ENCODE measurements at places on chromosomes 5 and 9.
A peak's percentile ranks its signal among the peaks of the same experiment; 100 is the strongest.

- no peak for DNase-seq
These were observed 440.8 kb downstream of the BNC2 start for GRCh38 chr9:16429671-16430070.

DNA sequence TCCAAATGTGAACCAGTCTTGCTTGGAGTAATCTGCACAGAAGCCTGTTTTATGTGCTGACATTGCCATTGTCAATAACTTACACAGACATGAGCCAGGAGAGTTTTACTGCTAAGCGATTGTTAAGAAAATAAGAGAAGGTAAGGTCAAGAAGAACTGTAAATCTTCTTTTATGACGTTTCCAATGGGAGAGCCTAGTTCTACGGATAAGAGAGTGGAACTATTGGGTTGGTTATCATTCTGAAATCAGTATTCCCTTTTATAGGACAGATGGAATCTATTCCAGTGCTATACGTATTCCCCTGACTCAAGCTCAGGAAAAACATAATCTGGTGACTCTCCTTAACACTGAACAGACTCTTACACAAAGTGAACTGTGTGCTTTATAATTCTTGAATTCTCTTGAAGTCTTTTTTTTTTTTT lies 137.9 kb upstream of the OTULINL start:
- DNase-seq: no peak

DNA sequence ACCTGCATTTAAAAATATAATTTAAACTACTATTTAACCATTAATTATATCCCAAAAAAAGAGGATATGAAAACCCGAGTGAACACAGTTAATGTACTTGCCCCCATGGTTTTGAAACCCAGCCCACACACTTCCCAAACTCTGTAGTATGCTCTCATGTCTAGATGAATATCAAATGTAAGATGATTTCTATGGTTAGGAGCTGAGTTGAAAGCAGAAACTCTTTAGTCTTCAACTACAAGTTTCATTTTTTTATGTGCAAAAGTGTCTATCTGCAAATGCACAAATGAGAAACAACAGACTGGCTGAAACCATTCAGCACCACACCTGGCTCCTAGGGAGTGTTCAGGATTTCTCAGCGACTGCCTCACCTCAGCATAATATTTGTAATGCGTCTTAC lies 183.3 kb downstream of the SEMA5A start:
- no peak for DNase-seq

DNA sequence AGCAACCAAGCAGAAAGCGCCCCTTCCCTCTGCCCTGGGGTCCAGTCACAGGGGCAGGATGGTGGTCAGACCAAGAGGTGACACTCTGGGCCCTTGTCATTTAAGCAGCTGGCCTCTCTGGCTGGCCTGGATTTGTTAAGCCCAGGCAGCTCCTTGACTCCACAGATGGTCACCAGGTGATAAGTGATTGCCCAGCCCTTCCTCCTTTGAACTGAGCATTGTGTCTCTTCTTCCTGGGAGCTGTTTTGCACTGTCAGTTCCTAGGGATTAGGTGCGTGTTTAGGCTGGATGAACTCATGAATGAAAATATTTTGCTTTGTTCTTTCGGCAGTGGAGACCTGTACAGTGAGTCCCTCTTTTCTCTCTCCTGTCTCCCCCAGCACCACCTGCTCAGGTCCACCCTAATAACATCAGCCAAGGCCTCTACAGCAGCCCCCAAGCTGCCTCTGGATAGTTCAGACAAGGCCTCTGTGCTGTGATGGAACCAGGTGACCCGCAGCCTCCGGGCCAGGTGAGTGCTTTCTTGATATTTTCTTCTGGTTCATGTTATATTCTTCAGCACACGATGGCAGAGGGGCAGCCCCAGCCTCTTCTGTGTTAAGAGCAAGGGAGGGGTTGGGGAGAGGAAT lies 139.7 kb upstream of the PITX1 start:
- no peak for DNase-seq

DNA sequence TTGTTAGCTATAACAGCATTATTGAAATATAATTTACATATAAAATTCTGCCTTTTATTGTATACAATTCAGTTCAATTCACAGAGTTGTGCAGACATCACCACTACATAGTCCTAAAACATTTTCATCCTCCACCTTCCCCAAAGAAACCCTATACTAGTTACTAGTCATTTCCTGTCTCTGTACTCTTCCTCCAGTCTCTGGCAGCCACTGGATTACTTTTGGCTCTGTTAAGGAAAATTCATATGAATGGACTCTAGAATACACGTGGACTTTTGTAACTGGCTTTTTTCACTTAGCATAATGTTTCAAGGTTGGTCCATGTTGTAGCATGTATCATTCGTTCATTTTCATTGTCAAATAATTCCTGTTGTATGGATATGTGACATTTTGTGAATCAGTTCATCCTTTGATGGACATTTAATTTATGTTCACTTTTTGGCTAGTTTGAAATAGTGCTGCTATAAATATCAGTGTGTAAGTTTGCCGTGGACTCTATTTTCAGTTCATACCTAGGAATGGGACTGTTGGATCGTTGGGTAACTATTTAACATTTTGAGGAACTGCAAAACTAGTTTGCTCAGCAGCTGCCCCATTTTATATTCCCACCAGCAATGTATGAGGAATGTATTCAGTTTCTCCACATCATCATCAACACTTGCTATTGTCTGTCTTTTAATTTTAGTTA lies 9.7 kb downstream of the ICE1 start:
- DNase-seq: no peak

- DNase-seq: no peak
These were observed 507.0 kb downstream of the TAF11L14 start for GRCh38 chr5:18141222-18141621.

DNA sequence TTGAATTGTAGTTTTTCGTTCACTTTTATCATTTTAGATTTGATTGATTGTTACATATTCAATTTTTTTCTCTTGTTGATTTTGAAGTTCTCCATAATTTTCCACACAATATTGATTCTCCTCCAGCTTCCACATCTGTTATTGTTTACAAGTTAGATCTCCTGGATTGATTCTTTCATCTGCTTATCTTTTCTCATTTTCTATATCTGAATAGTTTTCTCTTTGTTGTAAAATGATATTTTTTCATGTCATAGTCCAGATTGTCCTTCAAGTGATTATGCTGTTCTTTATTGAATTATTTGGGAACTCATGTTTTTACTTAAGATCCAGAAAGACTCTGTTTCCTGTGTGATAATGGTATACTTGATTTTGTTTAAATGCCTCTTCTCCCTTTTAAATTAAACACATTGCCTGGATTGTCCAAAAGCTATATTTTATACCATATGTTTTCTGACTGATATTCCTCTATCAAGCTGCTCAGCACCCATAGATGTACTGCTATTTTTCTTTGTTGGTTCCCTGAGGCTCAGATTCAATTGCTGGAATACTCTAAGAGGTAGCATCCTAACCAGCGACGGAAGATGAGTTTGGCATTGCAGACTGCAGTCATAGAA lies 206.6 kb upstream of the PRR16 start:
- no peak for DNase-seq

GRCh38 chr5:109027983-109028607 lies 280.4 kb downstream of the FER start:
- no peak for DNase-seq

GRCh38 chr5:148790545-148791333 lies 35.7 kb upstream of the ADRB2 start:
- no peak for DNase-seq

DNA sequence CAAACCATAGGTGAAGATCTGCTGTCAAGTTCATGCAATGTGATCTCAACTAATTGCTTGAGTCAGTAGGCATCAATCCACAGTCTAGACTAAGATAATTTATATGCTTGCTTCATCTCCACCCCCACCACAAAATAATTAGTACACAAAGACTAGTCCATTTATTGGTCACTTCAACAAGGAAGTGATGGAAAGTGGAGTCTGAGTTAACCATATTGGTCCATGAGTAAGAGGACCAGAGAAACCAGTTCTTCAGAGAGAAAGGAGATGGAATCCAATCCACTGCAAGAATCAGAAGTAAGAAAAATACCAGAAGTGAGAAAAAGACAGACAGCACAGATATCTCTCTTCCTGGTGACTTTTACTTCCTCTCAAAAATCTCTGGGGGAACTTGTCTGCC lies 366.5 kb downstream of the CHSY3 start:
- no peak for DNase-seq

DNA sequence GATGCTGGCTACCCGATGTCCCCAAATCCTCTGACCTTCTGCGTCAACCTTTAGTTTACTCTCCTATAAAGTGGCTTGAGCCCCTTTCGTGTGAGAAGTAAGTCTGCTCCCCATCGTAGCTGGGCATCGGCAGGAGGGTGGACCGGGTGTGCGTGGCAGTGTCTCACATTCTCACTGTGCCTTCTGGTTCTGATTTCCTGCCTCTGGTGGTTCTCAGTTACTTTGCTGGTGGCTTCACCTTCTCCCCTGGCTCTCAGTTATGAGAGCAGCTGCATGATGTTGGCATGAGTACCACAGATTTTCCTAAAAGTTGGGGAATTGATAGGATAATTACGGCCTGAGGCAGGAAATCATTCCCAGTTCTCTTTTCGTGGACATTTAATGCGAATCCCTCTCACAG lies 47.0 kb upstream of the RPS23 start:
- DNase-seq: no peak

DNA sequence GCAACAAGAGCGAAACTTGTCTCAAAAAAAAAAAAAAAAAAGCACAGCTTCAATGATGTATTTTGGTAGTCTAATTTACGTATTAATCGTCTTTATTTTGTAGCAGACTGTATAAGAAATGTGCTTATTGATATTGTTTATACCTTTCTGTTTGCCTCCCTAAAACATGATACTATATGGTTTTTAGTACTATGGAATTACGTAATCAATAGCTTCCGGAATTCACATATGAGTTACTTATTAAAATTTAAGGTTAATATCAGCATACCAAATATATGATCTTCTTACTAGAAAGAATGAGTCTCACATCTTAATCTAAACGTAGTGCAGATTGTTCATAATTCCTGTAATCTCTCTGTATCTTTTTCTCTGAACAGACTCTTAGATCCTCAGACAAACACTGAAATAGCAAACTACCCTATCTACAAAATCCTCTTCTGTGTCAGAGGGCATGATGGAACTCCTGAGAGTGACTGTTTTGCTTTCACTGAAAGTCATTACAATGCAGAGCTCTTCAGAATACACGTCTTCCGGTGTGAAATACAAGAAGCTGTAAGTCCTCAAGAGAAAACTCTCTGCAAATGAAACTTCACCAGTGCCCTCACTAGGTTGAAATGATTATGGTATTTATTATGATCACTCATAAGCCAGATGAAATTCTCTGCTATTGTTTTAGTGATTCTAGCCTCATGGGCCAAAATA lies 44.4 kb upstream of the GPR21 start:
- DNase-seq: no peak

DNA sequence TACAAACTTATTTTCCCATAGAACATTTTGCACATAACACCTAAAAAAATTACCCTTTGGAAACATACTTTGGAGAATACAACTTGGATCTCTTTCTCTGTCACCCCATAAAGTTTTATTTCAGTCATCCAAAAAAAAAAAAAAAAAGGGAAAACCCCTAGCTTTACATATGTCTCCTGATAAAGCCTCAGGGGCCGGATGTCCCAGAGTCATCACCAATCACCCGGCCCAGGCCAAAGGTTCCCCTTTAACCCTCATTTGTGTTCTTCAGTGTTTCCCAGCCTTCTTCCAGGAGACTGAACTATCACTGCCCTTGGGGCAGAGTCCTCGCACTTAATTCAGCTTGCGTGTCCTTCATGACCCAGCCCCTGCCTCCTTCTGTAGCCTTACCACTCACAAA lies 28.8 kb downstream of the ANXA6 start:
- no peak for DNase-seq

DNA sequence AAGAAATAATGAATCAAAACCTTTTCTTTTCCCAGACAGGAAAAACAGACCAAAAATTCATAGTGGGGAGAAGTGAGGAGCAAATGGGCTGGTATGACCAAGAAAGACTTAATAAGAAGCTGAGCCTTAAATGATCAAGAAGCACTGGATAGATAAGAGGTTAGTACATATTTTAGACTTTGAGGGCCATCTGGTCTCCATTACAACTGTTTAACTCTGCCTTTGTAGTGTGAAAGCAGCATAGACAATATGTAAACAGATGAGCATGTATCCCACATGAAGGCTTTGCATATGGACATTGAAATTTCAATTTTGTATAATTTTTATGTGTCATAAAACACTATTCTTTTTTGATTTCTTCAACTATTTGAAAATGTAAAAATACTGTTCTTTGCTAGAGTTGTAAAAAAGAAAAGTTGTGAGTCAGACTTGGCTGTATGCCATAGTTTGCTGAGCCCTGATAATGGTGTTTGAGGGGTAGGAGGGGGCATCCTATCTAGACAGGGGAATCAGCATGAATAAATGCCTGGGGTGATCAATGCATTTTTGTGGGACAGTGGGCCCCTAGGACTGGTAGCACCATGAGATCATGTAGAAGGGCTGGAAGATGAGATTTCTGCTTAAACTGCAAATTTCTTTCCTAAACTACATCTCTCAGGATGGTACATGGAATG lies 91.8 kb upstream of the GPR151 start:
- DNase-seq: no peak

DNA sequence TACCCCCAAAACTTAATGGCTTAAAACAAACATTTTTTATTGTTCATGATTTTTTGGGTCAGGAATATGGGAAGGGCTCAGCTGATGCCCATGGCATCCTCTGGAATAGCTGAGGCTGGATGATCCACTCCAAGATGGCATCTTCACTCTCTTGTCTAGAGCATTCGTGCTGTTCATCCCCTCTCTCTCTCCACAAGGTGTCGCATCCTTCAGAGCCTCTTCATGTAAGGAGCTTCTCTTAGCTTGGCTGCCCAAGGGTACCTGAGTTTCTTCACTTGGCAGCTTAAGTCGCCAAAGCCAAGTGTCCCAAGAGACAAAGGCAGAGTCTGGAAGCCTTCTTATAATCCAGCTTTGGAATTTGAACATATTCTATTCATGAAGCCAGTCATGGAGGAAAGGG lies 294.7 kb downstream of the CHSY3 start:
- no peak for DNase-seq

DNA sequence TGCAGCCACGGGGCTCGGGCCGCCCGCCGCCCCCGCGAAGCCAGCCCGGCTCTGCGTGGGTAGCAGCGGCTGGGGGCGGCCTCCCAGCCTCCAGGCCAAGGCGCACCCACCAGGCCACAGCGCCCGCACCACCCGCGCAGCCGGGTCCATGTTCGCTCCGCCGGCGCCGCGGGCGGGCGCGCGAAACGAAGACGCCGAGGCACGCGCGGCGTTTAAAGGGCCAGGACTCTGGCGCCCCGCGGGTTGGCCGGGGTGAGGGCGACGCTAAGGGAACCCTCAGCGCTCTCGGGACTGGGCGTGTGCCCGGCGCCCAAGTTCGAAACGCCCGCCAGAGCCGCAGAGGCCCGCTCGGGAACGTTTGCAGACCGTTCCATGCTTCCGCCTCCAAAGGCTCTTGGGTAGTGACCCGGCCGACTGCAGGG lies at the start of gene PTGES2:
PTGES2 (minus strand) TSS at position 162 of the 422 bp plus-strand sequence; CDS start at position 150, 12 bp downstream.
- DNase-seq: peak; percentile 14
